Right ventricle myocardium superior (tissue), 1 donor: ENCODE measurements at places on chromosomes 12 and 14.

DNA sequence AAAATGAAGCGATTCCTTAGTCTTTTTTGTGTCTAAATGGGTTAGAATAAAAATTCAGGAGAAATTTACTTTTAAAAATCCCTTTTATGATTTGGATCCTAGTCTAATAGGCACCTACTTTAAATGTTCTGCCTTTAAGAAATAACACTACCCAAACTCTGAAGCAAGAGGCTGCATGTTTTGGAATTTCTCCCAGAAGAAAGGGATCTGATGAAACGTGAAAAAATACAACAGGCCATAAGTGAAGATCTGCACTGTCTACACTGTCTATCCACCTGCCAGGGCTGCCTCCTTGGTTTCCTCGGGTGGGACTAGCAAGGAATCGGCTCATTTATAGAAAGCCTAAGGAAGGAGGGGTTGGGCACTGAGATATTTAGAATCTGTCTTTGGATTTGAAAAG lies 22.1 kb downstream of the ACVR1B start:
- no peak for DNase-seq

GRCh38 chr14:91935586-91935985 lies 11.9 kb downstream of the FBLN5 start:
- no peak for DNase-seq

DNA sequence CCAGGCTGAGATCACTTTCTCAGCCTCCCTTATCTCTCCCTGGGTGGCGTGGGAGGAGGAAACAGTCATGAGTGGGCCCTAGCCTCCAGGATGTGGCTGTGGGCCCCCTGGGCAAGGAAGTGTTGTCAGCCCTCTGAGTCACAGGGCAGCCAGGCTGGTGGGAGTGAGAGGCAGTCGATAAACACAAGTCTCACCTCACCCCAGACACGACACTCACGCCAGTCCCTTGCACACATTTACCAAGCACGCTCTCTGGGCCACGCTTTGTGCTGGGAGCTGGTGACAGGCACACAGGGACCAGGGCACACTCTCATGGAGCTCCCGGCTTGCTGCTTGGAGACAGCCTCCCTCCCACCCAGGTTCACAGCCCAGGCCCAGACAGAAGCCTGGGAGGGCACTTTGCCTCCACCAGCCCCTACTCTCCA lies 1.9 kb upstream of the KRT79 start:
- no peak for DNase-seq

DNA sequence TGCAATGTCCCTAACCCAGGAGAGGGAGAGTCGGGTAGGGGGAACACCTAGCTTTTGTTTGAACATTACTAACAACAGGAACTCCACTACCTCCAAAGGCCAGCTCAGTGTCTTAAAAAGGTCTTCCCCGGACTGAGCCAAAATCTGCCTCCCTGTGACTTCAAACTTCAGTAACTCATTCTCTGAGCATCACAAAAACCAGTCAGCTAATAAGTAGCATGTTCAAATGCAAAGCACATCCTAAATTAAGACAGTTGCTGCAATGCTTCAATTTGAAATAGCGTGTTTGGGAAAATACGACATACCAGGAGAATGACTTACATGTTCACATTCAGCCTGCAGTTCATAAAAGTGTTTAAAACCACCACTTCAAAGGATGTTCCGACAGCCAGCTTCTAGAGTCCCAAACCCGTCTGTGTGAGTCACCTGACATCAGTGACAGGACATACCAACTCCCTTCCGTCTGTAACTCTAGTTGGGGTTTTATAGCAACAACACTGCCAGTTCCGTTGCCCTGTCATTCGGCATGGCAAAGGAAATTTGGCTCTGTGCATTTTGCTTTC lies 13.0 kb downstream of the ZFP36L1 start:
- DNase-seq = no peak

GRCh38 chr14:97267509-97267908 lies 470.3 kb downstream of the VRK1 start:
- no peak for DNase-seq

- DNase-seq = no peak
These were observed 944 bp downstream of the TXNRD1 start for GRCh38 chr12:104216521-104216924.

GRCh38 chr14:21097636-21098075 lies 799 bp downstream of the ZNF219 start:
- DNase-seq = peak; percentile 50

DNA sequence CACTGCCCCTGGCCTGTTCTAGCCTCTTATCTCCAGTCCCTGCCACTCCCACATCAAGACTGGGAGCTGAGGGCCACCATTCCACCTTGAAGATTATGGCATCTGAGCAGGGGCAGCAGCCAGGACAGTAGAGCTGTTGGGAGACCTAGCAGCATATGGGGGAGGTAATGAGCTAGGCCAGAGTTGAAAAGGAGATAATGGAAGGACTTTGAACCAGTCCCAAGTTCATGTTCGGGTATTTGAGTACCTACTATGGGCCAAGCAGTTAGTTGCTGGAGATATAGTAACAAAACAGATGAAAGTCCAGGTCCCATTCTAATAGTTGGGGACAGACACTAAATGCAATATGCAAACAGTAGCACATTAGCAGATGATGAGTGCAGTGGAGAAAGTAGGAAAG lies 151.5 kb downstream of the PLXNC1 start:
- DNase-seq = no peak

- DNase-seq = peak; percentile 86
These were observed 65.6 kb upstream of the PTGR2 start for GRCh38 chr14:73785834-73786635.

DNA sequence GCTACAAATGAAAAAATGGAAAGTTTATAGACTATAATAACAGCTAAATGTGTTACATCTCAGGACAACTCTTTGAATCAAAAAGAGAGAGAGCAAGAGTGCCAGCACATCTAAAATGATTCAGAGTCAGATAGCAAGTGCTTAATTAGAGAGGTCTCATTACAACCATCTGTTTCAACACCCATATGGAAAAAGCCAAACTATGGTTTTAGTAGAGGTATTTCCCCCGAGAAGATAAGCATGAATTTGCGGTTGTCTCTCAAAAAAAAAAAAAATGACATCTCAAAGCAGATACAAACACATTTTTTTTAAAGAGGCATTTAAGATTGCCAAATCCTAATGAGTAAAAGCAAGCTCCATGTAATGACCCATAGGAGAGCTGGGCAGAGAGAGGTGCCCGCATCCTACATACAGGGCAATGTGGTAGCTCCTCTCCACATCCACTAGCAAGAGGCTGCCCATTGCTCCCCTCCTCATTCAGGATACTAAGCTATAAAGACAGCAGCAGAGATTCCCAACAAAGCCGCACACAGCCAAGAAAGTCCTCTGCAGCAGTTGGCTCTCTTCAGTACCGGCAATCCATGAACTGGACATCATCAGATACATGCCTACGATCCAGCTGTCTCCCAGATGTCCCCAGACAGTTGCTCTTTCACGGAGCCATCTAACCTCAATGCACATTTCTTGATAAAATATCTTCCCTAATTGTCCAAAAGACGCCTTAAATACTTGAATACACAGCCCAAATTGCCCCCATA lies 100.4 kb downstream of the EFCAB11 start:
- DNase-seq = no peak

GRCh38 chr14:59028476-59029202 lies 159.8 kb upstream of the DAAM1 start:
- peak; percentile 56 for DNase-seq

DNA sequence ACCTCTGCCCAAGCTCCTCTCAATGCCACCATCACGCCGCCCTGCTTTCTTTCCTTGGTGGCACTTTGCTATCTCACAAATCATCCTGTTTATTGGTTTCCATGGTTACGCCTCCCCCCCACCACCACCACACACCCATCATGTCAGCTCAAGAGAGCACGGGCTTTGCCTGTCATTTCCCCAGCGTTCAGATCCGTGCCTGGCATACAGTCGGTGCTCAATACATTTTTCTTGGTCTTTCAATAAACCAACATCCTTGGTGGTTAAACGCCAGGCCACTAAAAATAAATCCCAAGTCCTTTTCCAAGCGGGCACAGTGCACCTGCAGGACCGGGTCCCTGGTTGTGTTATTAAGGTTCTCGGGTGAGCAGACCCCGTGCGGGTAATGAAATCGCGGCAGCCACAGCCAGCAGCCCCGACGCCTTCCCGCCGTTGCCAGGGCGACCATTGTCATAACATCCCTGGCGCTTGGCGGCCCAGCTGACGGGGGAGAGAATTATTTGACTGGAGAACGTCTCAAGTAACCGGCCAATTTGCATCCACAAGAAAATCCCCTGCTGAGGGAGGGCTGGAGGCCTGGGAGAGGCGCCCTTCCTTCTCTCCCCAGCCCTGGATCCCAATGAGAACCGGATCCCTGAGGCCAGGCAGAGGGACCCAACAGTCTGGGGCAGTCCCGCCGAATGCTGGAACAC lies 92.9 kb downstream of the KSR2 start:
- peak; percentile 46 for DNase-seq

DNA sequence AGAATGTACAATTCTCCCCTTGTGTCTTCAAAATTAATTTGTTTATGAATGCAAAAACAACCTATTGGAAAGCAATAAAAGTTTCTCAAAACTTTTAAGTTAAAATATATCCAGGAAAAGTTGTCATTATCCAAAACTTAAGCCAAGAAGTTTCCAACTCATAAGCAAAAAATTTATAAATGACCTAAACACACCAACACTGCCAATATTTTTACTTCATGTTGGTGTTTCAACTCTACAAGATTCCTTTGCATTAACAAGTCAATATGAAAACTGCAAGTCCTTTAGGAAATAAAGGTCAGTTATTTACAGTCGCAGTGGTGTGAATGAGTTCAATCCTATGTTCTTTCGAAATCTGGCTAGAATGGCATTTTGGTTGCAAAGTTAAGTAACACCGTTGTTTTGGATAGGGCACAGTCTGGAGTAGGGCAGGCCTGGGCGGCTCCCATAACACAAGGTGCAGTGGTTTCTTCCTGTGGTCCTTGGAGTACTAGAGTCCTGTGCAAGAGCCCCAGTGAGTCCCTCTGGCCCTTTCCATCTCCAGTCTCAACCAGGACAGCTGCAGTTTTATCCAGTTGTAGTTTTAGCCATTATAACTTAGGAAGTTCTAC lies 151.4 kb downstream of the MED13L start:
- no peak for DNase-seq

GRCh38 chr12:130122356-130122755 lies 39.9 kb upstream of the FZD10 start:
- DNase-seq = no peak

- no peak for DNase-seq
These were observed 868 bp downstream of the SPATA7 start for GRCh38 chr14:88386256-88386794.

DNA sequence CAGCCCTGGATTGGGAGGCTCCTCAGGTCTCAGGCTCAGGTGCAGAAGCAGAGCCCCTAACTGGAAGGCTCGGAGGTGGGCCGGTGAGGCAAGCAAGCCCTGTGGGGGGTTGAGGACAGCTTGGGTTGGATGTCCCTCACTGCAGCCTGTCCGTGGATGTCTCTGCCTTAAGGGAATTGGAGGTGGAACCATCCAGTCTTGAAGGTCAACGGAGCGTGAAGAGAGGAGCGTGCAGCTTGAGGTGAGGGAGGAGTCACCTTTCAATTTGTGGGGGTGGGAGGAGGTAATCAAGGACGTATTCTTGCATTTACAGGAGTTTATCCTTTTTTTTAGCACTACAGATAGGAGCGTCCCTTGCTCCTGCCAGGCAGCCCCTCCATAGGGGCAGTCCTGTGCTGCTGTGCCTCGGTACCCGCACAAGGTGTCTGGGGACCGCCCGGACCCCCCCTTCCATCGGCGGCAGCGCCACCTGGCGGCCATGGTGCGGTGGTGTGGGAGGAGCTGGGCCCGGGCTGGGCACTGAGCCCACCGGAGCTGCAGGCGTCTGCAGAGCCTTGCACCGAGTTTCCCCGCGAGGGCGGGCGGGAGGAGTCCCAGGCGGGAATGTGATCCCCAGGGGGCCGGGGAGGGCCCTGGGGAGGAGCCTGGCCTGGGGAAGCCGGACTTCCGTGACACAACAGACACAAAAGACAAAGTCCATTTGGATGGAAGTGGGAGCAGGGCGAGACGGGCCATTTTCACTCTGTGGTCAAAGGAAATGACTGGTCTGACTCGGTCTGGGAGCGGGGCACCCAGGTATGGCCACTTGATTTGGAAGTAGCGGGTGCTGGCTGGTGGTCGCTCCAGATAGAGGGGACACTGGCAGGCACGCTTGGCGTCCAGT lies 864 bp downstream of the DNAJC22 start:
- peak; percentile 81 for DNase-seq

GRCh38 chr14:99507860-99508640 lies 26.8 kb downstream of the CCNK start:
- DNase-seq = no peak

DNA sequence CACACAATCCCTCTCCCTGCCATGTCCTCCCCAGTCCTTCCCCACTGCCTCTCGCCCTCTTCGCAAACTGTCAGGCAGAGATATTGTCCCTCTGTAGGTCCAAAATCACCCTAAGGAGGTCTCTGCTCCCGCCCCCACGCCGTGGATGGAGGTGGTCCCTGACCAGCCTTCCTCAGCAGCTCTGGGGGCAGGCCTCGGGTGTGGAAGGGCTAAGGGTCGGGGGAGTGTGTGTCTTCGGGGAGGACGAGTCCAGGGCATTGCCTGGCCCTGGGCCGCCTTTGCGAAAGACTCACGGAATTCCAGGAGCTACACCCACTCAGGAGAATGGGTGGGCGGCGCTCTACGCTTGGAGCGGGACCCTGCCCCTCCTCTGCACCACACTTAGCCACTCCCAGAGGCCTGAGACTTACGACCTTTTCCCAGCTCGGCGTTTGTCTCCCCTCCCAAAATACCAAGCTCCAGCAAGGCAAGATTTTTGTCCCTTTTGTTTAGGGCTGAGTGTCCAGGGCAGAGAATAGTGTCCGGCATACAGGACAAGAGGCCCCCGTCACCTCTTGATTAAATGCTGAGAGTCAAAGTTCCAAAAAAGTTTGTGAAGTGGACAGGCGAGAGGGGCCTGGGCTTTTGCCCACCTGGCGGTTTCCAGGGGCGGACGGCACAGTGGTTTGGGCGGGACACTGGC lies 881 bp downstream of the PYGL start:
- peak; percentile 79 for DNase-seq

DNA sequence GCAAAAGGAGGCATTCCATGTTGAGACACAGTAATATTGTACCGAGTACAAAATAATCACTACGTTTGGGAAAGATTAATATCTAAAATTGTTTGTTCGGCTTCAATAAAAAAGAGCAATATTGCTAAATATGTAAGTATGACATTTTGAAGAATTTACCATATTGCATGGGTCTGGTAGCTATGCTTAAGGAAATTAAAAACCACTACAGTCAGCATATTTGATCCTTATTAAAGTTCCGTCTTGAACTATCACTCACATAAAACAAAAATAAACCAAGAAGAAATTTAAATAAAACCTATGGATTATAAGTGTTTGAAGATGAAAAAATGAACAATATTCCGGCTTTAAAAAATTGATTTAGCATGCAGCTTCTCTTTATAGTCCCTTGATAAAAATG lies 63.8 kb downstream of the SETD3 start:
- no peak for DNase-seq

- DNase-seq = no peak
These were observed 113.0 kb upstream of the NTF3 start for GRCh38 chr12:5318874-5319273.

DNA sequence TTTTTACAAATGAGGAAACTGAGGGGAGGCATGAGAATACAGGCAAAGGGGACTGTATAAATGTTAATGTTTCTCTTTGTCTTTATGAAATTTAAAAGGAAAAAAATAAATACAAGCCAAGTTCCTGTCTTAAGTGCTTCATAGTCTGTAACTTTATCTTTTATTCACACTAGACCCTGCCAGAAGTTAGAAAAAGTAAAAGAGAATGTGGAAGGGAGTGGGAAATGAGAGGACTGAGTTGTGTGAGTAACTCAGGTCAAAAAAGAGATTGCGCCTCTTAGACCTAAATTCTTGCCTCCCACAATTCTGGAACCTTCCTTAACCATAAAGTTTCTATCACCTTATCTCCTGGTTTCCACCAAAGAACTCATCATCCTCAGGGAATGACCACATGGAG lies 141.1 kb downstream of the KICS2 start:
- DNase-seq = no peak
